ENCODE measurements at places on chromosomes 16 and 17. TPM values are rescaled to one million over a fixed set of nuclear protein-coding genes. Genes with fewer than 3 reads are reported as not detected.
A peak's percentile ranks its signal among the peaks of the same experiment; 100 is the strongest.

TMEM88 gene
- 1.6 TPM for total RNA-seq

UTS2R gene
- total RNA-seq = not detected

GNAO1 gene
- 19.0 TPM for total RNA-seq

TBC1D16 gene
- 21.0 TPM for total RNA-seq

RIPOR1 gene
- 35.0 TPM for total RNA-seq

SDR42E2 gene
- total RNA-seq = not detected

OR1G1 gene
- not detected for total RNA-seq

- H3K27ac ChIP-seq = no peak overlapping the region
- H3K27me3 ChIP-seq = no peaks in the 10 kb centered on the region
- no peak overlapping the region for H3K4me3 ChIP-seq
Measured at GRCh38 chr17:75913537-75914210, 9.0 kb upstream of the MRPL38 start.

DNA sequence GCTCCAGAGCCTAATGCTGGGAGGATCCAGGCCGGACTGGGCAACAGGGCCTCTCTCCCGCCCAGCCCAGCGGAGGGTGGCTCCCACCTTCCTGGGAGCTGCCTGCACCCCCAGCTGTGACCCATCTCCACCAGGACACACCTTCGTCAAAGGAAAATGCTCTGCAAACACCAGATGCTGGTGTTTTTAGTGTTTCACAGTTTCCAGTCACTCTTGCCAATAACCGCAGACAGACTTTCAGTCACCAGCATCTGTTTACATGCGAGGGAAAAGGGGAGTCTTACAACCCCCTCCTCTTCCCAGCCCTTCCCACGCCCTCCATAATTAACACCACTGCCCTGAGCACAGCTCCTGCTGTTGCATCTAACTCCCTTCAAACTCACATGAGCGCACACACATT is 25.3 kb downstream of the KLHDC4 start:
- H3K27me3 ChIP-seq = no peaks in the 10 kb centered on the region
- H3K27ac ChIP-seq = no peak overlapping the region
- H3K36me3 ChIP-seq = no peaks in the 10 kb centered on the region
- no peak overlapping the region for H3K4me3 ChIP-seq
- no peak for DNase-seq
- no peaks in the 10 kb centered on the region for H3K4me1 ChIP-seq

GRCh38 chr16:6382924-6383459 is 949.7 kb upstream of the RBFOX1 start:
- no peak for DNase-seq
- H3K4me1 ChIP-seq = no peaks in the 10 kb centered on the region
- no peaks in the 10 kb centered on the region for H3K27me3 ChIP-seq
- no peak overlapping the region for H3K4me3 ChIP-seq
- H3K36me3 ChIP-seq = no peaks in the 10 kb centered on the region
- H3K27ac ChIP-seq = no peak overlapping the region

DNA sequence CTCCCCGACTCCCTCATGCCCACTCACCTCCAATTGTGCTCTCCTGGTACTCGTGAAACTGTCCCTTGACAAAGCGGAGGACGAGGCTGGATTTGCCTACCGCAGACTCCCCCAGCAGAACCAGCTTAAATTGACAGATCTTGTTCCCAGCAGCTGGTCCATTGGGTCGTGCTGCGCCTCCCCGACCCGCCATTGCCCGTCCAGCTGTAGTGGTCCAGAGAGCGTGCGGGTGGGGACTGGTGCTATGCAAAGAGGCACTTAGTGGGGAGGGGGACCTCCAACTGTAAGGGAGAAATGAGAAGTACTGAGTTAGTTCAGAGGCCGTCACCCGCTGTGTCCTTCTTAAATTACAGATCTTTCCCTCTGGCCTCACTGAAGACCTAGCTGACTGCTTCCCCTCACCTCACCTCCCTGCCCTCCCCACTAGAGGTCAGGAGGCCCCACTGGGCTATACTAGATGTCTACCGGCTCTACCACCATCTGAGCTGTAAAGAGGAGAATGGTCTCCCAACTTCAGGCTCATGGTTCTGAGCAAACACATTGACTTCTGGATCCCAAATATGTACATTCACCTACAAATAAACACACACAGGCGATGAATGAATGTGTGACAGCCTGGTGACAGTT is 7.8 kb downstream of the HSPB9 start:
- H3K27ac ChIP-seq = peak overlapping the region; percentile 52
- H3K27me3 ChIP-seq = no peaks in the 10 kb centered on the region

GRCh38 chr17:27207073-27207513 is 86.8 kb upstream of the WSB1 start:
- no peaks in the 10 kb centered on the region for H3K36me3 ChIP-seq
- no peak overlapping the region for H3K27ac ChIP-seq
- no peak for DNase-seq

- peak; percentile 79 for DNase-seq
- no peaks in the 10 kb centered on the region for H3K27me3 ChIP-seq
- no peak overlapping the region for H3K4me3 ChIP-seq
- H3K4me1 ChIP-seq = no peaks in the 10 kb centered on the region
- no peak overlapping the region for H3K27ac ChIP-seq
- no peaks in the 10 kb centered on the region for H3K36me3 ChIP-seq
Measured at GRCh38 chr16:68605746-68606145, 39.4 kb upstream of the CDH3 start.

- H3K36me3 ChIP-seq = no peaks in the 10 kb centered on the region
- DNase-seq = no peak
- no peak overlapping the region for H3K27ac ChIP-seq
- no peaks in the 10 kb centered on the region for H3K4me1 ChIP-seq
- no peaks in the 10 kb centered on the region for H3K27me3 ChIP-seq
Measured at GRCh38 chr17:78240012-78240655, 8.7 kb downstream of the TMEM235 start.

GRCh38 chr17:16267174-16267573 is 50.2 kb downstream of the PIGL start:
- H3K27ac ChIP-seq = no peak overlapping the region
- DNase-seq = no peak
- no peak overlapping the region for H3K4me3 ChIP-seq
- H3K4me1 ChIP-seq = no peaks in the 10 kb centered on the region

GRCh38 chr17:49444384-49444783 is 29.7 kb upstream of the PHB1 start:
- no peak for DNase-seq
- no peak overlapping the region for H3K27ac ChIP-seq
- no peaks in the 10 kb centered on the region for H3K36me3 ChIP-seq
- no peaks in the 10 kb centered on the region for H3K27me3 ChIP-seq
- H3K4me1 ChIP-seq = no peaks in the 10 kb centered on the region
- H3K4me3 ChIP-seq = no peak overlapping the region

- no peak for DNase-seq
- no peaks in the 10 kb centered on the region for H3K27me3 ChIP-seq
- no peaks in the 10 kb centered on the region for H3K36me3 ChIP-seq
- peaks cover 16% of the 10 kb centered on the region for H3K4me1 ChIP-seq
Measured at GRCh38 chr16:73031984-73032383, 15.9 kb downstream of the ZFHX3 start.

DNA sequence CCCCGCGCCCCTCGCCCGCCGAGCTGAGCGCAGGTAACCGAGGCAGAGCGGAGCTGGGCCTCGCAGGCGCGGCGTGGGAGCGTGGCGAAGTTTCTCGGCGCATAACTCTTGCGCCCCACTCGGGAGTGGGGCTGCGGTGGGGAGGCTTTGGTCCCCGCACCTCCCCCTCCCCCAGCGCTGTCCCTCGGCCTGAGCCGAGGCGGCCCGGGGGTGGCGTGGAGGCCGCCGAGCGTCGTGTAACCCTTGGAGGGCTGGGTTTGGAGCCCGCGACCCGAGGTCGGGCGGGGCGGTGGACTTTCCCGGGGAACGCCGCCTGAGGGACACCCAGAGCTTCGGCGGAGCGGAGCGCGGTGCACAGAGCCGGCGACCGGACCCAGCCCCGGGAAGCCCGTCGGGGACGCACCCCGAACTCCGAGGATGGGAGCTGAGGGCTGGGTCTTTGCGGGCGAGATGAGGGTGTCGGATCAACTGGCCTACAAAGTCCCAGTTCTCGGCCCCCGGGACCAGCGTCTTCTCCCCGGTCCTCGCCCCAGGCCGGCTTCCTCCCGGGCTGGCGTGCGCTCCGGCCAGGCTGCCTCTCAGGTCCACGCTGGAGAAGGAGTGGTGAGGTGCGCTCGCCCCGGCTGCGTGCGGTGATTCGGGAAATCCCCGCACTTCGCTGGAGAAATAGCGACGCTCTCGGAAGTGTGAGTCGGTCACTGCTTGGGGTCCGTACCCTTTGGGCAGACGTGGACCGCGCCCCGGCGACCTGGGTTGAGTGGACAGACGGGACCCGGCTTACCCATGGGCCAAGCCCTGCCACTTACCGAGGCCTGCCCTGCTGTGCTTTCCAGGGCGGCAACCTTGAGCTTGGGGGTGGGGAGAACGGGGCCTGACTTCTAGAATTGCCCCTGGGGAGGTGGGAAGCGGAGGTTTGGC is 168.4 kb downstream of the RAB11FIP4 start:
- H3K36me3 ChIP-seq = no peaks in the 10 kb centered on the region
- H3K4me3 ChIP-seq = peak overlapping the region; percentile 77
- DNase-seq = no peak
- peak overlapping the region; percentile 96 for H3K27ac ChIP-seq

GRCh38 chr17:38747463-38748148 is 530 bp downstream of the PCGF2 start:
- H3K4me3 ChIP-seq = peak overlapping the region; percentile 49
- no peak for DNase-seq
- H3K4me1 ChIP-seq = no peaks in the 10 kb centered on the region
- no peaks in the 10 kb centered on the region for H3K36me3 ChIP-seq

DNA sequence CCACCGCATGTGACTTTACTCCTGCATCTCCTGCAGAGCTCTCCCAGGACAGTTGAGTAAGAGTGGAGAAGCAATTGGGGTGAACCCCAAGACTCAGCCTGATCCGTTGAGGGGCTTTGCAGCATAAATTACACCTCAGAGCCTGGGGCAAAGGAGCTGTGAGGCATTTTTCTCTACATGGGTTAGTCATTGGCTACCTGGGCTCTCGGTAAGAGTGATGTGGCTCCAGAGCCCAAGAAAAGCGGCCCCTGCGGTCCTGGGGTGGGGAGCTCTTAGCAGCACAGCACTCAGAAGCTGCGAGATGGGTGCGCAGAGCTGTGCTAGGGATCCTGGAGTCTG is 40.4 kb upstream of the C16orf78 start:
- no peaks in the 10 kb centered on the region for H3K4me1 ChIP-seq
- no peak for DNase-seq
- H3K4me3 ChIP-seq = no peak overlapping the region
- no peaks in the 10 kb centered on the region for H3K27me3 ChIP-seq
- H3K36me3 ChIP-seq = no peaks in the 10 kb centered on the region

GRCh38 chr17:1039511-1040215 is 42.7 kb downstream of the TIMM22 start:
- H3K27me3 ChIP-seq = no peaks in the 10 kb centered on the region
- no peaks in the 10 kb centered on the region for H3K4me1 ChIP-seq
- peak overlapping the region; percentile 47 for H3K27ac ChIP-seq
- no peaks in the 10 kb centered on the region for H3K36me3 ChIP-seq

DNA sequence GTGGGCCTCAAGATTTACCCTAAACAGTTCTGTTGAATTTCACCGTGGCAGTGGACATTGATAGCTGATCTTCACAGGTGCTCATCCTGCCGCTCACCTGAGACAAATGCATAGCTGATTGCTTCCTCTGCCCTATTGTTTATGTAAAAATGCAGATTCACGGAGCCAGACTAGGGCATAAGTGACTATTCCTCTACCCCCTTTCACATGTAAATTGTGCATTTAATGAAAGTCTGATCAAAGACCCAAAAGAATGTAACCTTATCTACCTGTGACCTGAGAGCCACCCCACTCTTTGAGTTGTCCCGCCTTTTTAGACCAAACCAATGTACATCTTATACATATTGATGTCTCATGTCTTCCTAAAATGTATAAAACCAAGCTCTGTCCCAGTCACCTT is 312.4 kb upstream of the CDH5 start:
- no peaks in the 10 kb centered on the region for H3K4me1 ChIP-seq
- no peak overlapping the region for H3K4me3 ChIP-seq
- H3K27ac ChIP-seq = no peak overlapping the region
- no peaks in the 10 kb centered on the region for H3K36me3 ChIP-seq
- no peaks in the 10 kb centered on the region for H3K27me3 ChIP-seq
- no peak for DNase-seq

GRCh38 chr17:740240-741017 is 8.0 kb downstream of the TLCD3A start:
- DNase-seq = no peak
- no peaks in the 10 kb centered on the region for H3K27me3 ChIP-seq
- H3K4me1 ChIP-seq = peaks cover 2% of the 10 kb centered on the region
- H3K36me3 ChIP-seq = peaks cover 3% of the 10 kb centered on the region
- H3K27ac ChIP-seq = no peak overlapping the region

- no peak overlapping the region for H3K27ac ChIP-seq
- H3K4me3 ChIP-seq = no peak overlapping the region
- H3K4me1 ChIP-seq = no peaks in the 10 kb centered on the region
- no peaks in the 10 kb centered on the region for H3K27me3 ChIP-seq
Measured at GRCh38 chr16:31055613-31056012, 18.4 kb downstream of the ZNF668 start.

- H3K4me3 ChIP-seq = peak overlapping the region; percentile 40
- DNase-seq = peak; percentile 70
- peak overlapping the region; percentile 94 for H3K27ac ChIP-seq
- no peaks in the 10 kb centered on the region for H3K27me3 ChIP-seq
Measured at GRCh38 chr16:72042157-72042660, 12.1 kb upstream of the HP start.

DNA sequence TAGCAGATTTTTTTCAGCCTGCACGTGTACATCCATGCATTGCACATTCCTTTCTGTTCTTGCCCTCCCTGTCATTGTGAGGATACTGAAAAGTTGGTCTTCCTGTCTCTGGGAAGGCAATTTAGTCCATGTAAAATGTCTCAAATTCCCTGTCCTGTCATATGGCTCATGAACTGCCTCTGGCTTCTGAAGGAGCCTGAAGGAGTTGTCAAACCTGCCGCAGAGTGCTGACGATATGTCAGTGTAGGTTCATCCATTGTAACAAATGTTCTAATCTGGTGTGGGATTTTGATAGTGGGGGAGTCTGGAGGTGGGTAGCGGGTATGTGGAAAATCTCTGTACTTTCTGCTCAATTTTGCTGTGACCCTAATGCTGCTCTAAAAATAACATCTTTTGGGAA is 59.6 kb downstream of the YPEL2 start:
- H3K4me1 ChIP-seq = peaks cover 4% of the 10 kb centered on the region
- no peak for DNase-seq
- H3K36me3 ChIP-seq = peaks cover 17% of the 10 kb centered on the region
- no peak overlapping the region for H3K4me3 ChIP-seq

GRCh38 chr17:51046514-51047384 is 73.9 kb downstream of the SPAG9 start:
- no peak overlapping the region for H3K4me3 ChIP-seq
- no peak for DNase-seq
- no peaks in the 10 kb centered on the region for H3K36me3 ChIP-seq
- no peaks in the 10 kb centered on the region for H3K27me3 ChIP-seq
- peaks cover 10% of the 10 kb centered on the region for H3K4me1 ChIP-seq

Measured in right lobe of liver (tissue), 6 donors.